Tibial artery (tissue), 4 donors: ENCODE measurements at places on chromosomes 13 and 19.

- DNase-seq = no peak
Observed at GRCh38 chr19:2426611-2427428, 566 bp downstream of the TIMM13 start.

GRCh38 chr19:42942187-42942789, 5.3 kb upstream of the PSG7 start:
- no peak for DNase-seq

- DNase-seq = no peak
Observed at GRCh38 chr19:33290956-33291622, 11.2 kb downstream of the CEBPA start.

- DNase-seq = no peak
Observed at GRCh38 chr19:15551293-15552004, 43.1 kb downstream of the CYP4F22 start.

GRCh38 chr19:43749152-43749551, 5.6 kb downstream of the SMG9 start:
- DNase-seq = no peak

GRCh38 chr19:27777726-27778125, 1435.2 kb downstream of the UQCRFS1 start:
- no peak for DNase-seq

DNA sequence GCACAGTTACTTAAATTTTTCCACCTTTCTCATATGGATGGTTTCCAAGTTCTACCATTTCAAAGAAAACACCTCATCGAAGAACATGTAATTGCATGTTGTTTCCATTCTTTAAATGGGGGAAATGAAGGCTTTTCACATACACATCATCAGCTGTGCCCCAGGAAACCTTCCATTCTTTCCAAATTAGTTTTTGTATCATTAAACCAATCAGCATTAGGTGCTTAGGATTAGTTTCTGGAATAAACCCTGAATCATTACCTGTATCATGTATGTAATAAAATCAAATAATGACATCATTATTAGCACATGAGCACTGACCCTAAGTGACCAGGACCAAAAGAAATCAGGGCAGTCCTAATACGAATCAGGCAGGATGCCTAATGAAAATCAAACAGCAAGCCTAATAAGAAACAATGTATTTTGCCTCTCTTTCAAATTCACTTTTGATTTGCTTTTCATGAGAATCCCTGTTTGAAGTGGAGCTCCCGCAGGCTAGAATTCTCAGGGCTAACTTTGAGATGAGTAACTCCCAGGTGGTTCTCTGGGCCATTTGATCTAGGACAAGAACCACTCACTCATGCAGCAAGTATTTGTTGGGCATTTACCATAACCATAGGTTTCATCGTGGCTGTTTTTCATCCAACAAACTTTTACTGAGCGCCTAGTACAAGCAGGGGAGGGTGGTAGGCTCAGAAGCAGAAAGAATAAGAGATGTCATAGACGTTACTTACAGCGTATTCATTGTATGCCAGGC, 89.2 kb downstream of the MZT1 start:
- DNase-seq = no peak

GRCh38 chr19:5254944-5255343, 85.7 kb downstream of the PTPRS start:
- DNase-seq = no peak

- no peak for DNase-seq
Observed at GRCh38 chr19:16470541-16470910, 1.2 kb downstream of the EPS15L1 start.

GRCh38 chr13:79534596-79534995, 53.6 kb downstream of the NDFIP2 start:
- no peak for DNase-seq

GRCh38 chr19:15115080-15115479, 7.9 kb downstream of the SYDE1 start:
- DNase-seq = peak; percentile 87

GRCh38 chr13:99501184-99501847, at the start of gene TM9SF2:
TM9SF2 (plus strand) TSS chr13:99501472; CDS start chr13:99501607, 135 bp downstream.
- peak; percentile 95 for DNase-seq

DNA sequence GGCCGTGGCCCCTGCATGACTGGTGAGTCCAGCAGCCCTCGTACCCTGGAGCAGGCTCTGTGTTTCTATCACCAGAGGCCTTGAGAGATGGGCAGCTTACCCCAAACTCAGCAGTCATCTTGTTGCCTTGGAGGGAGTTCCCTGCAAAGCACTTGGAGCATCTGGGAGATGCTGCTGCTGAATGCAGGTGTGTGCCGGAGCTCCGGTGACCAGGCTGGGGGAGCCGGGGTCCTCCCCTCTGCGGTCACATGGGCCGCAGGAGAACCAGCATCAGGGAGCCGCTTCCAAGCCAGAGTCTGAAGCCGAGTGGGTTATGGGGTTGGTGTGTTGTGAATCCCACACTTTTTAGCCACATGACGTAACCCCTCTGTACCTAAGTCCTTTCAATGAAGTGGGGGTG, 82.8 kb downstream of the TEX29 start:
- no peak for DNase-seq

- no peak for DNase-seq
Observed at GRCh38 chr19:43688059-43688701, 18.2 kb upstream of the PLAUR start.

- DNase-seq = no peak
Observed at GRCh38 chr13:38686577-38687245, at the start of gene FREM2. FREM2 (plus strand) TSS chr13:38687077; CDS start chr13:38687345, 268 bp downstream.

DNA sequence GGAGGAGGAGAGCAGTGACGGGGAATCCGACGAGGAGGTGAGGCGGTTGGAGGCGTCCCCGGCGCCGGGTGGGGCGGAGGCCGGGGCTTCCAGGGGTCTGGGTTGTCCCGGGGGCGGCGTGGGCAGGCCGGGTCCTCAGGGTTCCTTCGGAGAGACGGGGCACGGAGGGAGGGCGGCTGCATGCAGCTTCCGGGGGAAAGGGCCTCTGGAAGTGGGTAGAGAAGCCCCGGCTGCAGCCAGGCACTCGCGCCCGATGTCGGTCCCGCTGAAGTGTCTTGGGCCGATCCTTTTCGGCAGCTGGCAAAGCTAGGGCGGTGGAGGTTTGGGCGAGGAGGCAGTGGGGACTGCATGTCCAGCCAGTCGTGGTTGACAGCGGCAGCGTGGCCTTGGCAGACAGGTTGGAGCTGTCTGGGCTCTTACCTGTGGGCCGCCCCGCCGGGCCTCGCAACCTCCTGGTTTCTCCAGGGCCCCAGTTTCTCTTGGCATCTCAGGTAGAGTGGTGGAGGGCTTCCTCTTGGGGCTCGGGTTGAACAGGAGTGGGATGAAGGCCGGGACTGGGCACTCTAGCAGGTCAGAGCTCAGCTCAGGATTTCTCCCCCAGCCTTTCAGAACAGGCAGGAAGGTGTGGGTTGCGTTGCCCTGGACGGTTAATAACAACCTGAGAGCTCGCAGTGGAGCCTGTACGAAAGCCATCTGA, 690 bp downstream of the KMT2B start:
- DNase-seq = no peak

GRCh38 chr13:24215126-24215525, 54.6 kb downstream of the SPATA13 start:
- DNase-seq = no peak

DNA sequence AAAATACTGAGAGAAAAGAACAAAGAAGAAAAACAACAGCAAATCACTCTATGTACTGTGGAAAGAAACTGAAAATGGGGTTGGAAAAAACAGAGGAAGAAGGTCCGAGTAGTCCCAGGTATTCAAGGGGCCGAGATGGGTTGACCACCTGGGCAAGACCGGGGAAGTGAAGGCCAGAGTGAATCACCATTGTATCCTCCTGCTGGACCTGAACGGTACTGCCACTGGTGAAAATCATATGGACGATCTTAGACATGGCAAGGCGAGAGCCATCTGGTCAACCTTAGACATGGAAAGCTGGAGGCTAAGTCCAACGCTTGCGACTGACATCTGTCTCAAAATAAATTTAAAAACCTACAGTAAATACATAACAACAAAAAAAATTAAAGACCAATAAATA, 44.4 kb upstream of the ZNF91 start:
- no peak for DNase-seq

GRCh38 chr13:111281751-111282311, 38.6 kb upstream of the TEX29 start:
- no peak for DNase-seq

GRCh38 chr19:34432797-34433196, 4.6 kb downstream of the UBA2 start:
- DNase-seq = peak; percentile 76

- DNase-seq = no peak
Observed at GRCh38 chr19:47444388-47444821, 25.1 kb upstream of the MEIS3 start.

- no peak for DNase-seq
Observed at GRCh38 chr13:39134574-39134973, 96.3 kb downstream of the NHLRC3 start.

DNA sequence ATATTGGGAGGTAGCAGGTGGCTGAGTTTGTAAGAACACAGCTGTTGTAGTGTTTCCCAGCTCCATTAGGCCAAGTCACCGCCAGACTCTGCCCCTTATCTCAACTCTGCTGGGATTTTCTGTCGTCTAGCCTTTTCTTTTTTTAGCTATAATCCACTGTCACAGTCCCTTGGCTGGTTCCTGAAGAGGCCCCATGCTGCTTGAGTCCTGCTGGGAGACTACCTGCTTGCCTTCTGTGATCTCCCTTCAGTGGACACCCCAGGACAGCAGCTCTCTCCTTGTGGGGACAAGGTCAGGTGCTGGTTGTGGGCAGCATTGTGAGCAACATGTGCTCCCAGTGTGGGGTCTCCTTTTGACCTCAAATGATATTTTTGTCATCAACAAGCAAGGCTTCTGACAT, 195.0 kb upstream of the ATXN8OS start:
- DNase-seq = no peak

GRCh38 chr19:10899151-10899653, 27.8 kb downstream of the CARM1 start:
- no peak for DNase-seq

DNA sequence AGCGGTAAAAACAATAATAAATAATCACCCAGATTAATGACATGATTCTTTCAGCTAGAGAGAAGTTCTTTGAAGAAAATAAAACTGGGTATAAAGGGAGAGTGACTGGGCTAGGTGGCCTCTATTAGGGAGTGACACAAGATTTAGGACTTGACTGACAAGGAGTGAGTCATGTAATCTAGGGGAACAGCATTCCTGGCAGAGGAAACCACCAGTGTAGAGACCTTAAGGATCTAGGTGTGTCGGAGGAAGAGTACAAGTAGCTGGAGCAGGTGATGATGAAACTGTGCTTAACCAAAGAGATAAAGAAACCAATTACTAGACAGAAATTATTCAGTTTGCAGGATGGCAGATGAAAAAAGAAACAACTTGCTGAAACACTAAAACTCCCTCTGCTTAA, 248.0 kb downstream of the RFC3 start:
- DNase-seq = no peak

DNA sequence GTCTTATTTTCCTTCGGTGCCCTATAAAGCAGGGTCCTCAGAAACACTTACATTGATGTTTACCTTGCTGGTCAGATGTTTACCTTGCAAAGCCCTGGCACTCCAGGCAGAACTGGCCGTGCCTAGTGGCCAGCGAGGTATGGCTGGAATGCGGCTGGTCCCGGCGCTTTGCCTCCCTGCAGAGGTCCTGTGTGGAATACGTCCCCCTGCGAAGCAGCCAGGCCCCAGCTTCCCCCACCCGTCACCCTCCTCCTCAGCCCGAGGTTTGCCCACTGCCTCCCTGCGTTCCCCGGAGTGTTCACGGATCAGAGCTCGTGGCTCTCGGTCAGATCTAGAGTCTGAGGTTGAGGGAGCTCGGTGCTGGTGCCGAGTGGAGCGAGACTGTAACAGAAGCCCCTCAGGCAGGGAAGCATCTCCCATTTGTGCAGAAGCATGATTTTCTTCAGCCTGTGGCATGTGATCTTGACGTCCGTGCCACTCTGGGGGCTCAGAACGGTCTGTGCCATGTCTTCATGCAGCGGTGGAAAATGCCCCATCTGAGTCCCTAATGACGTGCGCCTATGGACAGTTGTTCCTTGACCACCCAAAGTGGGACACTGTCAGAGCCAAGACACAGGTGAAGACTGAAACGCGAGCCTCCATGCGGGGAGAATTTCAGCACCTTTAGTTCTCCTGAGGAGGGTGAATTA, 54.8 kb upstream of the SOX1 start:
- no peak for DNase-seq

DNA sequence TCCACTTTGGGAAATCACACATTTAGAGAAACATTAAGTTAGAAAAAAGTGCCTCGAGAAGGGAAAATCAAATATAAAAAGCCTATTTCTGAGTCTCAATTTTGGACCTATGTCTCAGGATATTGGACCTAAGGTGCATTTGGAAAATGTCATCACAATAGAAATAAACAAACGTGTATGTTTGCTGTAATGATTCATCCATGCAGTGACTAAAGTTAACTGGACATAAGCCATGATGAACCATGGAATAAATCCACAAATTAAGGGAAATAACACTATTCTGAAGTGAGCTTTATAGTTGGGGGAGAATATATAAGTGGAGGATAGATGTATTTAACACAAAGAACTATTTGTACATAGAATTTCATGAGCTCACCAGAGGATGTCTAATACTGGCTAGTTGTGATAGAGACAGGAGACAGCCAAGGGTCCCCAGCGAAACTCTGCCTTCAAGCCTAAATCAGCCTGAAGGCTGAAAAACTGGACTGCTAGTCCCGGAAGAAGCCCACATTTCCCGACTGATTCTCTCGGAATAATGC, 963.3 kb upstream of the SPRY2 start:
- no peak for DNase-seq

DNA sequence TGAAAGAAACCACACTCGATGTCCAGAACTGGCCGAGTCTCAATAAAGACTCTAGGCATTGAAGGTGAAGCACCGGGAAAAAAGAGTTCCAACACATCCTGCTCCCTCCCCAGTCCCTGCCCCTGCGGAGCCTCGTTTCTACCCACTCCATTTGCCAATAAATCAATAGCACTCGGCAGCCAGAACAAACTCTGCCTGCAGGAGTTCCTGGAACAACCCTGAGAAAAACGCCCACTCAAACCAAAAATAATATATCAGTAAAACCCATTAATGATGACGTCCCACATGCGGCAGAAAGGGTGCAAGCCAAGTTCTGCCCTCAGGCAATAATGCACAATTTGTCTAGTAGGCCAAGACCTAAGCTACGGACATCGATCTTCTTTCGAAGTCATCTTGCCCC, 41.0 kb downstream of the PDCD5 start:
- no peak for DNase-seq

- no peak for DNase-seq
Observed at GRCh38 chr13:30456290-30456689, 9.4 kb downstream of the HMGB1 start.
